ENCODE measurements at places on chromosomes 6 and 20.

DNA sequence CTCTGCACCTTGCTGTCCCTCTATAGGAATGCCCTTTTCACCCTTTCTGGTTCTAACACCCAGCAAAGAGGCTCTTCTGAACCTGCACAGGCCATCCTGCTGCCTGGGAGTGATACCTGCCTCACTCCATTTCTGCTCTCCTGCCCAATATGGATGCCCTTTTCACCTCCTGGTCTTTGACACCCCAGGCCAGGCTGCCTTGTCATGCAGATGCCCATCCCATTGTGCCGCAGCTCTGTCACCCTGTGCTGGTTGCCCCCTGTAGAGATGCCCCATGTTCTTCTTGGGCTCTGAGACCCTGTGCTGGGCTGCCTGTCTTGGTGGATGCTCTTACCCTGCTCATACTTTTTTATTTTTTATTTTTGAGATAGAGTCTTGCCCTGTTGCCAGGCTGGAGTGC lies 95.3 kb downstream of the CDKAL1 start:
- no peak for DNase-seq

DNA sequence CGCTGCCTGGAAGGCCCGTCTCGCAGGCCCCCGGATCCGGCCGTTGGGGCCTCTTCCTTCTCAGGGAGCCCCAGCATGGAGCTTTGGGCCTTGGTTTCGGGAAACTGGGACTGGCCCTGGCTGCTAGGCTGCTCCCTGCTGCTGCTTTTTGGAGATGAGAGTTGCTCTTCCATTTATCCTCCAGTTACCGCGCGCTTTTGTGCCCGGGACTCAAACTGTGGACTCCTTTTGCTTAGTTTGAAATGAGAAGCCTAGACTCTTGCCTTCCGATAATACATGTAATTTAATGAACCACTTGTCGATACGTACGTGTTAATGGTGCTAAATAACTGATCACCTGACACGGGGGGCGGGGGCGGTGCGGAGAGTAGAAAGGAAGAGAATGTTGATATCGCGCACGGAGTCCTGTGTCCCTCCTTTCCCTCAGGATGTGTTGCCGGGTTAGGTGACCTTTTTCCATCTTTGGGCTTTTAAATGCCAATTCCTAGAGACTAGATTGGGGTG lies 968 bp downstream of the PHF3 start:
- DNase-seq, result peak; percentile 54

DNA sequence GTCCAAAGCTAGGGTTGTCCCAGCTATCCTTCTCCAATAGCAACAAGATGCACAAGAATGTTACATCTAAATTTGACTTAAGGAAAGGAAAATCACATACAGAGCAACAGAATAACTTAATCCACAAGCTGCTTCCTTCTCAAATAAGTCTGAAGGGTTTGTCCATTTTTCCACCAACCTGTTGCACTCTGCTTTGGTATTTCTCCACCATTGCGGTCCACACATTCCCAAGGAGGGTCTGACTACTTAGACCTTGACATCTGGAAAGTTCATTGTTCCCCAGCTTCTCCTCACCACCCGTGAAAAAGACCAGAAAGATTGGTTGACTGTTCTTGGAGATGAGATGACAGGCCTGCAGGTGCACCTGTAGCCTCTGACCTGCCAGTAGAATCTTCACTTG lies 72.5 kb downstream of the PDSS2 start:
- no peak for DNase-seq

- DNase-seq, result no peak
These were observed 69.7 kb upstream of the FAM8A1 start for GRCh38 chr6:17530321-17530835.

DNA sequence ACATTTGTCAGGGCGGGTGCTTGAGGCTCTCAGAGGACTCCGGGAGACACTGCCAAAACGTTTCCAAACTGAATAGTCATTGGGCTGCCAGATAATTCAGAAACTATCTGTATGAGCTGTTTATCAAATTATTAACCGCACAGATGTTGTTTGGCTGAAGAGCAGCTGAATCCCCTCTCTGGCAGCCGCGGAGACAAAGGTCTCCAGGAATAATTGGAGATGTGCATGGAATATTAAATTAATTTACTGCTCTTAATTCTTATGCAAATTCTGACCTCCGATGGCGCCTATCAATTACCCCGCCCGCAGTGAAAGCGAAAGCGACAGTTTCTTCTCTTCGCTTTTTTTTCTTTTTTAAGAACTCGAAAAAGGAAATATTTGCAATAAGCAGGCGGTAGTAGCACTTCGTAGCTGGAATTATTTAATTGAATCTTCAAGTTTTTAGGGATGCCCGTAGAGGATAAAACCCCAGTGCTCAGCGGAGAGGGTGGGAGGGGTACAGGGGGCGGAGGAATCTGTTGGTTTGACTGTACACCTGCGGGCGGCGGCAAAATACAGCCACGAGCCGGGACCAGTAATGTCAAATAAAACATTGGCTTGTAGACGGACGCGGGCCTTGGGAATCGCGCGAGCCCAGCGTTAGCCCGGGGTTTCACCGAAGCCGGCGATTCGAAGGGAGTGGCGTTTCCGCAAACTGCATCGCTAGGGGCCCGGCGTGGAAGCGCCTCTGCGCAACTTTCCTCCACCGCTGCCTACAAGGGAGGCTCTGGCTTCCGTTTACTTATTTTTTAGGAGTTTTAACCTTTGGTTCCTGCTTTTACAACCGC lies 6.2 kb downstream of the LINC00237 start:
- DNase-seq, result peak; percentile 59

GRCh38 chr20:45835329-45835765 lies 1.7 kb downstream of the SNX21 start:
- no peak for DNase-seq

GRCh38 chr6:21885532-21886114 lies 292.1 kb downstream of the SOX4 start:
- DNase-seq, result no peak

- DNase-seq, result no peak
These were observed 2.2 kb downstream of the BPHL start for GRCh38 chr6:3120765-3121089.

GRCh38 chr6:19697744-19698290 lies 139.4 kb upstream of the ID4 start:
- DNase-seq, result no peak

- DNase-seq, result peak; percentile 79
These were observed 2.2 kb upstream of the APMAP start for GRCh38 chr20:24994470-24995368.

DNA sequence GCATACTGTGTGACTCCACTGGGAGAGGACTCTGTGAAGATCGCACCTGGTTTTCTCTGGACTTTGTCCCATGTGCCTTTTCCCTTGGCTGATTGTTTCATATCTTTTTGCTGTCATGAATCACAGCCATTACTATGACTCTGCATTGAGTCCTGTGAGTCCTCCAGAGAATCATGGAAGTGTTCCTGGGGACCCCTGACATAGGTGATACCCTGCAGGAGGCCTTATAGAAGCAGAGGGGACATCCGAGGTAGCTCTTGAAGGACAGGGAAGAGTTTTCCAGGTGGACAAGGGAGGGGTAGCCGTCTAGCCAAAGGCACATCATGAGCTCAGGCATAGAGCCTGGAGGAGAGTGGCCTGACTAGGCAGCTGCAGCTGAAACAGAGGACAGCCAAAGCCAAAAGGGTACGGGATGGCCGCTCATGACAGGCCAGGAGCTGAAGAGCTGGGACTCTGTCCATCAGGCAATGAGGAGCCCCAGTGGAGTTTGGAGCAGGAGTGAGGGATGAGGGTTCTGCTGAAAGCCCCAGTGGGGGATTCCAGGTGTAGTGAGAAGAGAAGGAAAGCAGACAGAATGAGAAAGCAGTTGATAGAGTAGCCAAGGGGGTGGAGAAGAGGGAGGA lies 86.6 kb upstream of the TOX2 start:
- no peak for DNase-seq

- no peak for DNase-seq
These were observed 695 bp upstream of the OXT start for GRCh38 chr20:3070725-3071124.

DNA sequence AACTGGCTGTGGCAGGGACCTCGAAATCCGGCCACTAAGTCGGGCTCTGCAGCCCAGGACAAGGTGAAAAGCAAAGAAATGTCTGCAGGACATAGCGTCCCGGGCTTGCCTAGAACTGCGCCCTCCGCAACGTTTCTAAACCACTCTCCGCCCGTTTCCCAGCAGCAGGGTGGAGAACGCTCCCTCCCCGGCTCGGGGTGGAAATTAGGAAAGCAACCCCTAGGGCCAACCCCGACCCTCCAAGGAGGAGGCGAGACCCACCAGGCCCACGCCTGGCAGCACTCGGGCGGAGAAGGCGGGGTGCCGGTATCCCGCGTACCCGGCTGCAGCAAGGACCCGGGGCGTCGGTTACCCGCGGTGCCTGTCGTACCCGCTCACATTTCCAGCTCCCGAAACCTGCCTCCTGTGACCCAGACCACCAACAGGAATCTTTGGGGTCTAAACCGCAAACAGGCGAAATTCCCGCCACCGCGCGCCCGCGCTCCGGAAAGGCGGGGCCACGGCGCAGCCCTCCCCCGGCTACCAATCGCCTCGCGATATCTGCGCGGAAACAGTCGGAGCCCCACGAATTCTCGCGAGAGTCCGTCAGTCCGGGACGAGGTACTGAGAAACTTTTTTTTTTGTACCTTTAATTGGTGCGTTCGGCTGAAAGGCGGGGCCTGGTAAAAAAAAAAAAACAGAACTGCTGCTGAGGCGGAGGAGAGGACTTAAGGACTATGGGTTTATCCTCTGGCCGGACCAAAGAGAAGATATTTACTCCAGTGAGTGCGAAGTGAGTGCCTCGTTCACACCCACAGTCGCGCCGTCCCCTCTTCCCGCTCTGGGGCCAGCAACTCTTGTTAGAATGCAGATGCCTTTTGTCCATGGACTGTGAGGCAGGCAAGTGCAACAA lies at the start of gene MMS22L:
Gene MMS22L, minus strand, starts transcription at position 491 of the 892 bp plus-strand sequence. CDS start 739 bp downstream, outside the sequence.
- peak; percentile 91 for DNase-seq

GRCh38 chr6:50816115-50816675 lies 2.5 kb upstream of the TFAP2B start:
- DNase-seq, result peak; percentile 48

GRCh38 chr6:94645191-94645590 lies 932.1 kb upstream of the MANEA start:
- DNase-seq, result no peak

DNA sequence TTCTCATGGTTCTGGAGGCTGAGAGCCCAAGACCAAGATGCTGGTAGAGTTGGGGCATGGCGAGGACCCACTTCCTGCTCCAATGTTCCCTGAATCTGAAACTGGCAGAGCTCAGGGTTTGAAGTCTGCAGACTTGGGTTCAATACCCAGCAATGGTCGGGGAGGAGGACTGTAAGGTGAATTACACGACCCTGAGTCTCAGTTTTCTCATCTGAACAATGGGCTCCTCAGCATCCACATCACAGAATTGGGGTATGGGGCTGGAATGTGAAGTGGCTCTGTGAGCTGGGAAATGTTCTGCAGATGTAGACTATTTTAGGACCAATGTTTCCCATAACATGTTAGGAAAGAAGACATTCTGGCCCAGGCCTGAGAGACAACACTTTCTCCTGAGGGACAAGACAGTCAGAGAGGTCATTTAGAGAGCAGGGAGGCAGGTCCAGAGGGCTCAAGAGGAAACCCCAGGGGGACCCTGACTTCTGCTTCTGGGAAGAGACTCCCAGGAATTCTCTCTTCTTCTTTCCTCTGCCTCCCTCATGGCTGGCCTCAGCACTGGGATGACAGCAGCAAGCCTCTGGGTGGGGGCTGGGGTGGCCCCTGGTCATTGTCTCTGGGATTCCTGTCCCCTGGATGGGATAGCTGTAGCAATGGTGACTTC lies 141.3 kb upstream of the PMEPA1 start:
- DNase-seq, result no peak

GRCh38 chr20:6395695-6396094 lies 272.9 kb upstream of the FERMT1 start:
- no peak for DNase-seq

- DNase-seq, result no peak
These were observed 115.5 kb upstream of the CD93 start for GRCh38 chr20:23201658-23202057.

DNA sequence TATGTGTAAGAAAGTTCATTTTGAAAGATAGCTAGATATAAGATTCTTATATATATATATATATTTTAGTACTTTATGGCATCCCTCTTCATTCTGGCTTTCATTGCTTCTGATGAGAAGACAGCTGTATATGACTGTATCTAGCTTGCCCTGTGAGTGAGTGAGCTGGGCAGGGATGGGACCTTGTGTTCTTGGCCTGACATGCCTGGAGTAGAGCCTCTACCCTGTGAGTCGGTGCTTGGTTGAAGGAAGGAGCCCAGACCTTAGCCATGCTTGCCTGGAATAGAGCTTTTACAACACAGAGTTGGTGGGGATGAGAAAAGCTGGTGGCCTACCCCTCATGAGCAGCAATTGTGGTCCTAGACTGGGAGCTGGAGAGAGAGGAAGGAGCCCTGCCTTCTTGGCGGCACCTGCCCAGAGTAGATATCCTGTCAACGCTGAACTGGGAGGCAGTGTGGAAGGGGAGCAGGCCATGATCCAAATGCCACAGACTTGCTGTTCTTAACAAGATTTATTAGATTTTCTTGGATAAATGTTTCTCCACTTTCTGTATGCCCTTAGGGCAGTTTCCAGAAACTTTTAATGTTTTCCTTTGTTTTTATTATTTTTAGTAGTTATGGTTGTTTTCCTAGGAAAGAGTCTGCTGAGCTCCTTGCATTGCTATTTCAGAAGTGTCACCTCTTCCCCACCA lies 31.6 kb downstream of the FIG4 start:
- no peak for DNase-seq

DNA sequence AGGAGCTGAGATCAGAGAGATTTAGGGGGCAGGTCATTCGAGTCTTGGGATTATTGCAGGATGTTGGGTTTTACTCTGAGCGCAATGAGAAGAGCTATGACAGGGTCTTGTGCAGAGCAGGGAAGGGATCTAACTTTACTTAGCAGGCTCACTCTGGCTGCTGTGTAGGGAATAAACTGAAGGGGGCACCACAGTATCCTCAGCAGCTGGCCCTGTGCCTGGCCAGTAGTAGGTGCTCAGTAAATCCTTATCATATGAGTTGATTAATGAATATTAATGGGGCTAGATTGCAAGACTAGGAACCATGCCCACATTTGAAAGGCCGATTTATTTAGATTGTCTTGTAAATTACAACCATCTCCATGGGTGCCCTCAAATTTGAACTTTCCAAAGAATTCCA lies 4.6 kb upstream of the MDGA1 start:
- DNase-seq, result no peak

DNA sequence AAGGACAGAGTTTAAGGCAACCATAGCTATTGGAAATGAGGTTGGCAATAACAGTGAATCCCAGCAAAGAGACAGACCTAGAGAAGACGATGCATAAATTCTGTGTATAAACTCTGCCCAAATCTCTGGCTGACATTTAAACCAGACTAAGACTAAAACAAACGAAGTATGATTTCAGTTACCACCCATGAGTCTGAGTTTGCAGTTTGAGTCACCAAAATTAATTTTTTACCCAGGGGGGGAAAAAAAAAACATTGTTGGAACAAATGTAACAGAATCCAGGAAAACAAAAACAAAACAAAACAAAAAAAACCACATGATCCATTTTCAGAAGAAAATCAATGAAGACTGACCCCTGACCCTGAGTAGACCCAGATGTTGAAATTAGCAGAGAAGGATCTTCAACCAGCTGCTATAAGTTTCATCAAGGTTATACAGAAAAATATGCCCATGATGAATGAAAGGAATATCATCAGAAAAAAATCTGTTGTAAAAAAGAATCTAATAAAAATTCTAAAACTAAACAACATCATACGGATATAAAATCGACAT lies 190.8 kb downstream of the GMDS start:
- no peak for DNase-seq

GRCh38 chr6:145839653-145840052 lies 25.1 kb upstream of the FBXO30 start:
- DNase-seq, result no peak

- DNase-seq, result peak; percentile 79
These were observed 7.8 kb upstream of the MDGA1 start for GRCh38 chr6:37705239-37706051.

- no peak for DNase-seq
These were observed 80.8 kb downstream of the AIG1 start for GRCh38 chr6:143141442-143141841.

Data from activated naive CD8-positive, alpha-beta T cell treated with anti-CD3 and anti-CD28 coated beads for 36 hours (primary cell).